ENCODE measurements at places on chromosomes 13 and 19. TPM values are rescaled to one million over a fixed set of nuclear protein-coding genes. Genes with fewer than 3 reads are reported as not detected.

Gene SOHLH2
- not detected for total RNA-seq

Gene WASF3
- 0.12 TPM for total RNA-seq

Gene ZIC5
- total RNA-seq = 2.4 TPM

Gene ZSCAN4
- not detected for total RNA-seq

Gene MKNK2
- 61.0 TPM for total RNA-seq

Gene PRRG2
- 1.1 TPM for total RNA-seq

Gene ONECUT3
- 0.02 TPM for total RNA-seq

Data from A549 treated with AZD2906 at 1 μM for 4 hours (cell line).